ENCODE measurements at places on chromosomes 6 and 20.

DNA sequence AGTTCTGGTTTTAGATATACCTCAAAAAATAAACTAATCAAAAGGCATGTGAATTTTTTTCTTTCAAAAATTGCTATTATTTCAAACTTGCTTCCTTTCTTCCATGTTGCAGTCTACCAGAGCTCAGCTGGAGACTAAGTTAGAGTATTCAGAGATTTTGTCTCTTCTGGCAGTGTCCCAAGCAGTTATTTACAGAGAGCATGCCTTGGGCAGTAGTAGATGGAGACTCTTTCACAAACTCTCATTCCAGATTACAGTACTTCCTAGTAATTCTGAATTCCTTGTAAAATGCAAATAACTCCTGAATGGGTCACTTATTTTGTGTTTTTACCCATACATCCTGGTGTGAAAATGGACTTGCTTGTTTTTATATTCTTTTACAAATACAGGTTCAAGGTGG lies 703.4 kb downstream of the EPHA7 start:
- no peak for DNase-seq

DNA sequence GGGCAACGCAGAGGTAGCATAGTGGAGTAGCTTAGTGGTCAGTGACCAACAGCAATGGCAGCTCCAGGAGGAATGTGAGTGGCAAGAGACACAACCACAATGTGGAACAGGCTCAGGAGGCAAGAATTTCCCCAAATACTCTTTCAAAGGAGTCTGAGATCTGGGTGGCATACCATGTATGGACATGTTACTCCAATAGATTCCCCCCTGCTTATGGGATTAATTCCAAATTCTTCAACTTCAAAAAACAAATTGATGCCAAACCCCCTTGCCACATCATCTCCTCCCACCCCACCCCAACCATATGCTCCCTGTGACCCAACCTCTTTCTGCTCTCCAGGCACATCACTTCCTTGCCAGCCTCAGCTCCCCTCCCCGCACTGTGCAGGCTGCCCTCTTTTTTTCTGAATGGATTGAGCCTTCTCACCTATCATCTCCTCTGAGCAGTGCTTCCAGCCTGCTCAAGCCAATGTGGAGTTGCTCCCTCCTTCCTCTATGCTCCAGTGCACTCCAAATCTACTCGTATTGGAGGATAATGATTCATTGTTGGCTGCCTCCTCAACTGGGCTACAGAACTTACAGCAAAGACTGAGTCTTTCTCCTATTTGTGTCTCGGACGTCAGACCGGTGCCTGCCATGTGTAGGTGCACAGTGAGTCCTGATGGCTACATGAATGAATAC lies 93.0 kb upstream of the CEP85L start:
- no peak for DNase-seq

GRCh38 chr20:51265361-51265760 lies 242.5 kb upstream of the KCNG1 start:
- DNase-seq: no peak

DNA sequence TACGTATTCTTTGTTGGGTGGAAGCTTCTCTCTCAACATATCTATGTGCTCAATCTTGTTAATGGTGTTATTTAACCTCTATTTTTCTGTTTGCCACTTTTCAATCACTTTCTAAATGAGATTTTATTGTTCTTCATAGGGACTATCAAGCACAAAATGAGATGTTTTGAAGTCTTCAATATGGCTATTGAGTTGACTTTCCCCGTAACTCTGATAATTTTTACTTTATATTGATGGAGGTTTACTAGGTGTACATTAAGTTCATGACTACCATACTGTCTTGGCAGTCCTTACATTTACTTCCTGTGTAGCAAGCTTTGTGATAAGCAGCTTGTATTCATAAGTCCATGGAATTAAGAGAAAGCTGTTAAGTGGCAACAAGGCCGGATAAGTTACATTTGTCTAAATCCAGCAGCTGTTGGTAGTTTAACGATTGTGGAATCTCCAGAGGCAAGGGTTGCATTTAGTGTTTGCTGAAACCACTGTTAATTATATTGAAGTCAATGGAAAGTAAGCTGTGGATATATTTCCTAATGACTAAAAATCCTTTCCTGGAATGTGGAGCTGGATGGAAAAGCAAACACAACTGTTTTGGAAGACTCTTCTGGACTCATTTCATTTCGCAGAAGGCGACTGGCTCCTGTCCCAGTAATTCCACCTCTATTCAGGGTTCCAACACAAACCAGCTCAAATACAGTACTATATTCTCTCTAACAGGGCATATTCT lies 57.3 kb upstream of the SMIM29 start:
- DNase-seq: no peak
